Activated CD4-positive, alpha-beta memory T cell treated with anti-CD3 and anti-CD28 coated beads, Interleukin-2, amount 10 ng/mL, durations not matched to agents 7 days and 5 days (primary cell): ENCODE measurements at places on chromosomes 7 and 10.

DNA sequence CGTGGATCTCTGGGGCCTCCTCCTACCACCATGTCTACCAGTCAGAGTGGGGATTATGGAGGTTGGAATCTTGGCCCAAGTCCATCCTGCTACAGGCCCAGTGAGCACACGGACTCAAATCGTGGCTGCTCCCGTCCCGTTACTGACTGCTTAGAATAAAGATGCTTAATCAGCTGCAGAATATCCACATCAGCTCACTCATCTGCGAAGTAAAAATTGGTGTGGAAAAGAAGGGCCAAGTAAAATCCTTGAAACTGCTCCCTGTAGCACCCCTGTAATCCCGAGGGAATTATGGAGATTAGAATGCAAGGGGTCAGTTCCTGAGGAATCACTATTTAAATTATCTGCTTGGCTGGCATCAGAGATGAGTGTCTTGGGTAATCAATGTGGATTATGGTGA lies 13.0 kb upstream of the HTR5A start:
- DNase-seq, result no peak

GRCh38 chr10:17025444-17026295 lies 103.9 kb downstream of the CUBN start:
- DNase-seq, result peak; percentile 78

- no peak for DNase-seq
These were observed 289.0 kb upstream of the PHYHIPL start for GRCh38 chr10:58887474-58887873.

- DNase-seq, result no peak
These were observed 1.5 kb downstream of the MAFK start for GRCh38 chr7:1531979-1532455.
